ENCODE measurements at places on chromosomes 16 and 17.

DNA sequence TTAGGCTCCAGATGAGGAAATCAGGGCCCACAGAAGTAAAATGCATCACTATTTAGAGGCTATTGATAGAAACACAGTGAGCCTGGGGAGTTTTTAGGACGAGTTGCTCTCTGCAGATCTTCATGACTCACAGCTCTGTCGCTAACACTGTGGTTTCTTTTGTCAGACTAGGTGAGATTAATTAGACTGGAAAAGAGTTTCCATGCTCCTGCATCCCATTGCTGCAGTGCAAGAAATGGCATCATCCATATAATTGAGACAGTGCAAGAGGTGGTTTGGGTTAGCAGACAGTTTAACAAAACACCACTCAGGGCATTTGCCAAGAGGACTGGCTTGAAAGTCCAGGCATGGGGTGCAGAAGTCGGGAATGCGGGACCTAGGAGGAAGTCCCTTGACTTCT lies 198.8 kb upstream of the CACNG5 start:
- no peak for DNase-seq

DNA sequence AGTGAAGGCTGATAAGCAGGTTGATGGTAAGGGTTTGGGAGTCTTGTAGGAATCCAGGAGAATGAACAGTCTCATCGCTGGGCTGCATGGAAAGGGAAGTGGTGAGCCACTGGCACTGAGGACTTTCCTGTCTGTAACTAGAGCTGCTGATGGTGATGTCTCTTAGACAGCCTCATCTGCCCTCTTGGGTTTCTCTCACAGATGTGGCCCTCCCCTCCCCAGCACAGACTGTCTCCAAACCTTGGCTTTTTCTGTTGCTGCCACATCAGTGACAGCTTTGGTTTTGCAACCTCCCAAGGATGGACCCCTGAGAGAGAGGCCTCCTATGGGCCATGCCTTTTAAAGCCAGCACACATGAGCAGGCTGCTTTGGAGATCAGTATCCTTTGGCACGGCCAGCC lies 16.9 kb downstream of the PLCG2 start:
- DNase-seq, result no peak

GRCh38 chr17:54111576-54111975 lies 288.8 kb downstream of the KIF2B start:
- no peak for DNase-seq

DNA sequence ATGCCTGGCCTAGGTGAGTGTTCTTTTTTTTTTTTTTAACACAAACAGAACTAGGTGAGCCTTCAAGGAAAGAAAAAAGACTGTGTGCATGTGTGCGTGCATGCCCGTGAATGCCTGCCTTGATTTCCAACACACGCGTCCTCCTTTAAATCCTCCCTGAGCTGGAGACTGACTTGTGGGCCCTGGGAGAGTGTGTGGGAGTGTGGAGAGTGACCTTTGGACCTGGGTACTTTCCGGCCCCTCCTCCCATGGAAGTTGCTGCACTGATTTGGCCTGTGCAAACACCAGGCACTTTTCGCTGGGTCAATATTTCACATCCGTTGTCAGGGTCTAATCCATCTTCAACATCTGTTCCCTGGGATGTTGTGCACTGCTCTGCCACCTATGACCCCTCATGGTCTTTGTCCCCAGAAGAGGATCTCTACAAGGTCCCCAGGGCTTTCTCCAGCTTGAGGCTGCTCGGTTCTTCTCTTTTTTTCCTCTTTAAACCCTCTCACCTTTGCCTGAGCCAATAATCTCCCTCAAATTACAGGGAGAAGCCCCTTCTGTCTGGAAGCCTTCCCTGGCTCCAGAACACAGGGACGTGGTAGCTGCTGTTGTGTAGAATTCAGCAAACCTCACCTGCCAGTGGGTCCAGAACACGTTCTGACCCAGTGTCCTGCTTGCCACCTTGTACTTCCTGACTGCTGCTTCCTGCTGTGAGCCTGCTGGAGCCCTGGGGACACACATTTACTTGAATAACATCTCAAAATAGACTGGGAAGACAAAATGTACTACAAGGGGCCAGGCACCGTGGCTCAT lies 20.8 kb upstream of the ATP5MC1 start:
- DNase-seq, result no peak

DNA sequence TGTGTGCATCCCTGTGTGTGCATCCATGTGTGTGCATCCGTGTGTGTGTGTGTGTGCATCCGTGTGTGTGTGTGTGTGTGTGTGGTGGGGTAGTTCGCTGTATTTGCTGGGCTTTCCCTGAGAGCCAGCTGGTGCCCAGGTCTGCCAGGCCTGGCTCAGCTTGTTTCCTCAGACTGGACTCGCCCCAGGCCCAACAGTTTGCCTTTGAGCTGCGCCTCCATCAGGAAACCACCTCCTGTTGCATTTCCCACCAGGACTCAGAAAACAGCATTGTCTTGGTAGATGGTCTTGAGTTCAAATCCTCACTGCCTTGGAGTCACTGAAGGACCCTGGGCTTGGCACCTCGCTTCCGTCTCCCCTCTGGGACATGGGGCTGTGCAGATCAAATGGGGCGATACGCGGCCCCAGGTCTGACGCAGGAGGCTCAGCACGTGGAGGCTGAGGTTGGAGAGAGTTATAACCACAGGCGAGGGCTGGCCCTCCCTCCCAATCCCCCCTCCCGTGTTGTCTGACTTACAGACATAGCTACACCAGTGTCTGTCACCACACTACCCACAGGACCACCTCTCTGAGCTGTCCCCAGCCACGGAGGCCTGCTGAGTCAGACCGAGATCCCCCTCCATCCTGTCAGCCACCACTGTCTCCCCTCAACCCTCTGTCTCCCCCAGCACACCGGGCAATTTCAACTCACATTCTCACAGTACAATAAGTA lies 4.7 kb downstream of the ITGAE start:
- DNase-seq, result peak; percentile 9

DNA sequence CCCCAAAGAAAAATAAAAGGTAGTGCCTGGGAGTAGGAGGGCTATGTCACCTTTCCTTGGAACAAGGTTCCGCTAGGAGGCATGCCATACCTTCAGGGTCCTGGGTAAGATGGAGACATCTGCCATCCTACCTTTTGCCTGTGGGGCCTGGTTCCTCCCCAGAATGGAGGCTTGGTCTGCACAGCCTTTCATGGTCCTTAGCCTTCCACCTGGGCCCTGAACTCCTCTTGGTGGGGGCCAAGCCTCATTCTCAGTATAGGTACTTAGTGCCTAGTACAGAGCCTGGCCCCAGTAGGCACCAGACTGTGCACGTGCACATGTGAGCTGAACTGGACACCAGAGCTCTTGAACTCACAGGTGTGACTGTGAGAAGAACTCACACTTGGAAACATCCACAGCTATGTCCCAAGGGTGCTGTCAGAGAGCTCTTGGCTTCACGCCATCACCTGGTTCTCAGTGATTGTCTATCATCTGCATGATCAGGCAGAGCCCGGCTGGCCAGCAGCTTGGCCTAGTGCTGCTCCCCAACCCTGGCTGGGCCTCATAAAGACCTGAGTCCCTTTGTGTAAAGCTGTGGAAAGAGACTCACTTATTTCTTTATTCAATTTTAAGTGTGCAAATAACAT lies 143.2 kb downstream of the SOCS1 start:
- DNase-seq, result no peak

DNA sequence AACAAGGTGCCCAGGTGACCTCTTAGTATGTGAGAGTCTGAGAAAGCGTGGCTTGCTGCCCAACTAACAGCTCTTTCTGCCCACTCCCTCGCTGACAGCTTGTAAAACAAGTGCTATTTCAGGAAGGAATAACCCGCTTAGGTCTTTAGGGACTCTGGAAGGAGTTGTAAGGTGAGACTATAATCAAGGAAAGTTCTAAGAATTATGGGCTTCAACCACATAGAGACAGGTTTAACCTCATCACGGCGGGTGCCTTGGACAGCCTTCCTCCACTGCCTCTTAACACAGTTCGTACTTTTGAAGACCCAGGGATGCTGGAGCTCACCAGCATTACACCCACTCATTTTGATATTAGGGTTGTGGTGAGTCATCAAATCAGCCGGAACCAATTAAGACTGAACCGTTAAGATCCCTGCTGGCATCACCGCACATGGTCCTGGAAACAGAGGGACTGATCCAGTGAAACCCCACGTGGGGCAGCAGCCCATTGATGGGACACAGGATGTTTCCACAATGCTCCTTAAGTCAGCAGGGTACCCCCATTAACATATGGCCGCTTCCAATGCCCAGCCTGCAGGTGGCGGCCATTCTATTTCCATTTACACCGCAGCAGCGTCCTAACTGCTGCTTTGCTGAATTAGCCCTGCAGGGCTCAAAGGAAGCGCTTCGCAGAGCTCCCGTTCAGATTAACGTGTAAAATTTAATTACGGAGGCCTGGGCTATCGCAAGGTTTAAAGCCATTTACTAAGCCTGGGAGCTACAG lies 176.6 kb upstream of the SDK2 start:
- DNase-seq, result no peak

- DNase-seq, result no peak
Measured at GRCh38 chr17:51165680-51166197, 472 bp upstream of the NME2 start.

DNA sequence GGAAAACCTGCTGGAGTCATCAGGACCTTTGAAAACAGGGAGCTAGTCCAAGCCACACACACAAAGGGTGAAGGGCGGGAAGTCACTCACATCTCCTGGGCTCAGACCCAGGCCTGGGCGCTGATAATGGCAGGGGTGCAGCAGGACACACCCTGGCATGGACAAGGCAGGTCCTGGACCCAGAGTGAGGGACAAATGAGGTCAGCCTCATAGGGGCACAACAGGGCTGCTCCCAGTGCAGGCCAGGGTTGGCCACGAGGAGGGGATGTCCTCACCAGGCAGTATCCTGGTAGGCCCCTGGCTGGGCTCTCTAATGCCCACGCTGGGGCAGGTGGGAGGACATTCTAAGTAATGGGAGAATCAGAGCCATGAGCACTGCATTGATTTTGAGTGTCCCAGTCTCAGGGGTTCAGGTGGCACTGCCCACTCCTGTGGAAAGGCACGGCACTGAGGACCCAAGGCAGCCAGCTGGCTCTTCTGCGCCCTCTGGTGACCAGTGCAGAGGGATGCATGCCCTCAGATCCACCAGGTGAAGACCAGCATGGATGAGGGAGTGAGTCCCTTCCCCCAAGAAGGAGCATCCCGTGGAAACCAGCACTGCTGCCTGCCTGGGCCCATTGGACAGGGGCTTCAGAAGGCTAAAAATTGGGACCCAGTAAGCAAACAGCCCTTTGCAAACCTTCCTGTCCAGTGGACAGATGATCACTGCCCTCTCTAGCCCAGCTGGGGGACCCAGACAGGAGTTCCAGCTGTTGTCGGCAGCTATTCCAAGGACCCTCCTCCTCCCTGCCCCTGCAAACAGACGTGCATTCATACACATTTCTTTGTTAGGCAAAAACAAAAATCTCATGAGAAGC lies 23.4 kb upstream of the SREBF1 start:
- peak; percentile 64 for DNase-seq

GRCh38 chr17:9104370-9105041 lies 83.2 kb downstream of the NTN1 start:
- no peak for DNase-seq

DNA sequence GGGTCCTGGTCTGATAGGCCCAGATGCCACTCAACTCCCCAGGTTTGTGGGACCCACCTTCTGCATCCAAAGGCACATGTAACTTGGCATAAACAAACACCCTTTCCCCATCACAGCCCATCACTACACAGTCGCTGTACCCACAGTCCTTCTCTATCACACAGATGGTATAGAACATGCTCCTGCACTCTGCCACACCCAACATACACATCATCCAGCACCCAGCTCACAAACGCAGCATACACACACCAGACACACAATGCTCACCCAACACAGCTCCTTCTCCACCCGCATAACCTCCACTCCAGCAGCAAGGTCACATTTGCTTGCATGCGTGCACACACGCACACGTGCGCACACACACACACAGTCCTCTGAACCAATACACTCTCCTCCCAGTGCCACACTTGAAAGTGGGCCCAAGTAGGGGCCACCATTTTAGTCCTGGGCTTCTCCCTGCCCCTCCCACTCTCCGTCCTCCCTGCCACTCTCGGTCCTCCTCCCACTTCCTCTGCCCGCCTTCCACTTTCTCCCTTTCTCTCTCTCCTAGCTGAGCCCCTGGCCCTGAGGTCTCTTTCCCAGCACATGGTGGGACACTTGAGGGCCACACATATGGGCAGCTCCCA lies 8.5 kb upstream of the TMEM92 start:
- DNase-seq, result no peak

GRCh38 chr16:82801361-82801760 lies 174.6 kb downstream of the CDH13 start:
- no peak for DNase-seq

DNA sequence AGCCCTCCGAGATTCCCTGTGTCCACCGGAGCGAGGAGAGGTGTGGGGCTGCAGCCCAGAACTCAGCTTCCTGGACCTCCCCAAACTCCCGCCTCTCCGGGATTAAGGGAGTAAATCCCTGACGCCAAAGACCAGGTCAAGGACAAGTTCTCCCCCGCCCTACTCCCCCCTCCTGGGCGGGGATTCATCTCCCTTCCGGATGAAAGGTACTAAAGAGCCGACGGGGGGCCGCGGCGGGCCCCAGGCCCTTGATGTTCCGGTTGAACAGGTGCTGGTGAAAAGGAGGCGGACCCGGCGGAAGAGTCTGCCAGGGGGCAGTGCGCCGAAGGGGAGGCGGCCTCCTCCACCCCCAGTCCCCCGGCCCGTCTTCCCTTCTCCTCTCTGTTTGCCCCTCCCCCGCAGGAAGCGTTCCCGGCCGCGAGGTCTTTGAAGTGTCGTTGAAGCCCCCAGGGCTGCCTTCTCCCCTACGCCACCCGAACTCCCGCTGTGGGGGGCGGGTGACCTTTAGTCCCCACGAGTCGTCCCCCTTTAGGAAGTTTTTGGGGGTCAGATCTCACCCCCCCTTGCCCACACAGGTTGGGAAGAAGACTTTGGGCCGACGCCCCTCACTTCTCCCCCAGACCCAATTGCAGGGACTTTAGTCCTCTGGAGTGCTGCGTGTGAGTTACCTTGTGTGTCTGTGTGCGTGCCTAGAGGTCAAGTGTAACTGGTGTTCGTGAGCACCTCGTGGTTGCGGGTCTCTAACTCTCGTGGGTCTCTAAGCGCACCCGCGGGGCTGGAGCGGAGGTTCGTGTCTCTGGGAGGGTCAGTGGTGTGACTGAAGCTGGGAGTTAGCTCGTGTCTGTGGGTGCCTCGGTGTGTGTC lies 1.1 kb upstream of the MLLT6 start:
- peak; percentile 78 for DNase-seq

GRCh38 chr17:70420861-70421445 lies 251.6 kb downstream of the KCNJ2 start:
- DNase-seq, result no peak

- no peak for DNase-seq
Measured at GRCh38 chr17:73609758-73610157, 34.5 kb downstream of the SDK2 start.

DNA sequence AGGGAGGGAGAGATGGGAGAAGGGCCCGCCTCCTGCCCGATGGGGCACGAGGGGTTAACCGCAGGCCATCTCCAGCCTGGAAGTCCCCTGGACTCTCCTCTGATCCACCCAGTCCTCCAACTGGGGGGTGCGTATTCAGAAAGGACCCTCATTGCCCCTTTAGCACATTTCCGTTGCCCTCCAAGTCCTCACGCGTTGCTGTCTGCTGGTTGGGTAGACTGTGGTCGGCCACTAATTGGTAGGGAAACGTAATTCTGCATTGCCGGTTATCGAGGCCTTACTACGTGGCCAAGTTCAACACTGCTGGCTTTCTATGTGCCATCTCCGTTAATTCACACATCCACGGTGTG lies 103.4 kb downstream of the FOXL1 start:
- DNase-seq, result no peak

Measured in stimulated activated CD4-positive, alpha-beta T cell treated with anti-CD3 and anti-CD28 coated beads, Interleukin-1b, Interleukin-23, amount 100 ng/mL, for 4 hours (primary cell).